ENCODE measurements at places on chromosomes 12 and 14.

DNA sequence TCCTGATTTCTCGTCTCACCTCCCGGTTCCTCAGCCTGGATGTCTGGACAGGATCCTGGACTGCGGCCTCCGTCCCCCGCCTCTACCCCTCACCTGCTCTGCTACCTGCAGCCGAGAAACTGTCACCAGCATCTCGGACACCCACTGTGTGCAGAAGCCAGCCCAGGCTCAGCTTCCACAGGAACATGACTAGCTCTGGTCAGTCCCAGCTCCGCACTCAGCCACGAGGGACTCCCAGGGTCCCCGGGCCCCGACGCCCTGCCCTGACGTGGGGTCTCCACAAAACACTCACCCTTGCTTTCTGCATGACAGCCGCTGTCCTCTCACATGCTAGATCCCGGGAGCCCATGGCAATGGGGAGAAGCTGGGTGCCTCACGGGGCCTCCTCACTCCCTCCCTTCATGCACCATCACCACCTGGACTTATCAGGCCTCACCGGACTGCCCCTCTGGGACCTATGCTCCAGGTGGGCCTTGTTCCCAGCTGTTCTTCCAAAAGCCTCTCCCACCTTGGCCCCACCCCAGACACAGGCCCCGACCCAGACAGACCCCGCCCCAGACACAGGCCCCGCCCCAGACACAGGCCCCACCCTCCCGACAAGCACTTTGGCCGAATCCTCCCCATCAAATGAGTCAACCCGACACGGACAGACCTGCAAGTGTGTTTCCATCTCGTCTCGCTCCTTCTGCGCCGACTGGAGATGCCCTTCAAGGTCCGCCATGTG, 26.9 kb upstream of the ANKLE2 start:
- no peak for DNase-seq

DNA sequence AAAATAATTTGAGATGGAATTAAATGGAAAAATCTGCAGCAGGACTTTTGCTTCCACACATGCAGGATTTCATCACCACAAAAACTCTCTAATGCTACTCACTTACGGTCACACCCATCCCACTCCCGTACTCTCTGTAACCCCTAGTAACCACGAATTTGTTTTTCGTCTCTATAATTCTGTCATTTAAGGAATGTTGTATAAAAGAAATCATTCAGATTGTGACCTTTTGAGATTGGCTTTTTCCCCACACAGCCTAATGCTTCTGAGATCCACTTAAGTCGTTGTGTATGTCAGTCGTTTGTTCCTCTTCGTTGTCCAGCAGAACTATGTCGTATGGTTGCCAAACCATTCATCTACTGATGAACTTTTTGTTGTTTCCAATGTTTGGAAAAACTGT, 19.8 kb upstream of the PZP start:
- no peak for DNase-seq

- DNase-seq = no peak
These were observed 81.2 kb upstream of the ATF7IP start for GRCh38 chr12:14284184-14284722.

- DNase-seq = no peak
These were observed 189.4 kb downstream of the NTF3 start for GRCh38 chr12:5621329-5621728.

DNA sequence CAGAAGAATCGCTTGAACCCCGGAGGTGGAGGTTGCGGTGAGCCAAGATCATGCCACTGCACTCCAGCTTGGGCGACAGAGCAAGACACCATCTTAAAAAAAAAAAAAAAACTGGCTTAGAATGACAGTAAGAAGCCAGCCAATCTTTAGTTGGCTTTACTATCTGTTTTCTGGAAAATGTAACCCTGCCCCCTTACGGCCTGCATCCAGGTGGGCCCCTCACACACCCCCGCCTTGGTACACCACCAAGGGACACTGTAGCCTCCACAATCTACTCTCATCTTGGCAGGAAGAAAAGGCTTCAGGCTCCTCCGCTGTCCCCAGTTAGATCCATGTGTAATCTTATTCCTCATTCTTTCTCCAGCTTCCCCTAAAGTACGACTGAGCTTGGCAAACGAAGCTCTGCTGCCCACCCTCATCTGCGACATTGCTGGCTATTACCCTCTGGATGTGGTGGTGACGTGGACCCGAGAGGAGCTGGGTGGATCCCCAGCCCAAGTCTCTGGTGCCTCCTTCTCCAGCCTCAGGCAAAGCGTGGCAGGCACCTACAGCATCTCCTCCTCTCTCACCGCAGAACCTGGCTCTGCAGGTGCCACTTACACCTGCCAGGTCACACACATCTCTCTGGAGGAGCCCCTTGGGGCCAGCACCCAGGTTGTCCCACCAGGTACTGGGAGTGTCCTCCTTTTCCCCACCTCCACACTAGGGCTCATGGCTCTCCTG, 6.6 kb downstream of the TAPBPL start:
- DNase-seq = no peak

GRCh38 chr12:123573870-123574269, 10.5 kb upstream of the TMED2 start:
- no peak for DNase-seq

GRCh38 chr12:52351196-52352059, 15.9 kb downstream of the KRT85 start:
- DNase-seq = no peak

GRCh38 chr12:46671102-46671501, 154.7 kb downstream of the SLC38A4 start:
- DNase-seq = no peak

DNA sequence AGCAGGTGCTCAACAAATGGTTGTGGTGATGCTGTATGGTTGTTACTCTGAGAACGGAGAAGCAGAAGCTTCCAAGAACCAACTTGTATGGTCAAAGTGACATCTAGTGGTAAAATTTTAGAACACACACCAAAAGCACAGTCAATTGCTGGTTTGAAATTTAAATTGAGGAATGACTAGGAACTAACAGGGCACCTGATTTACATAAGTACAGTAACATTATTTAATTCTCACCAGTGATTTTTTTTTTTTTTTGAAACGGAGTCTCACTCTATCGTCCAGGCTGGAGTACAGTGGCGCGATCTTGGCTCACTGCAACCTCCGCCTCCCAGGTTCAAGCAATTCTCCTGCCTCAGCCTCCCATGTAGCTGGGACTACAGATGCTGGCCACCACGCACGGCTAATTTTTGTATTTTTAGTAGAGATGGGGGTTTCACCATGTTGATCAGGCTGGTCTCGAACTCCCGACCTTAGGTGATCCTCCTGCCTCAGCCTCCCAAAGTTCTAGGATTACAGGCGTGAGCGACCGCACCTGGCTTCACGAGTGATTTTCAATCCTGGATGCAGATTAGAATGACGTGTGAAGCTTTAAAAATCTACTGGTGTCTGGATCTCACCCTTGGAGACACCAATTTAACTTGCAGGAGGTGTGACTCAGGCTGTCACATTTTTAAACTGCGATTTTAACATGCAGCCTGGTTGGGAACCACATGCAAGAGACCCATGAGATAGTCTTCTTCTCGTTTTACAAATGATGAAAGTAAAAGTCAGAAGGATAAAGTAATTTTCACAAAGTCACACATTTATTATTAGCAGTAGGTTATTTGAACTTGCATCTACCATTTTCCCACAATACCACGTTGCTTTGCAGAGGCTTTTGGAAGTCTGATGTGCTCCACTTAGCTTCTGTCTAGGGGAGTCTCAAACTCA, 14.1 kb upstream of the NUMB start:
- peak; percentile 61 for DNase-seq

DNA sequence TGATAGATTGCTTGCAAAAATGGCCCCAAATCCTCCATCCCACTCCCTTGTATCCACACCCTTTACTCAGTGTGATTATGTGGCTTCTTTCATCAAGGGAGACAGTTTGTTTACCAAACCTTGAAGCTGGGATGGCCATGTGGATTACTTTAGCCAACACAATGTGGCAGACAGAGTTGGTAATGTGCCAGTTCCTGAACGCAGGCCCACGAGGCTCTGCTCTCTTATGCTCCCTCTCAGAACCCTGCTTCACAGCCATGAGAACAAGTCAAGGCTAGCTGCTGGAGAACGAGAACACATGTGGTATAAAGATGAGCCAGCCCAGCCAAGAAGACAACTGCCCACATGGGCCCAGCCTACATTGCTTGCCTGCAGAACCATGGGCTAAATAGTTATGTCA, 162.3 kb downstream of the NDUFA12 start:
- no peak for DNase-seq

GRCh38 chr12:94872971-94873733, 130.3 kb downstream of the NDUFA12 start:
- DNase-seq = no peak

DNA sequence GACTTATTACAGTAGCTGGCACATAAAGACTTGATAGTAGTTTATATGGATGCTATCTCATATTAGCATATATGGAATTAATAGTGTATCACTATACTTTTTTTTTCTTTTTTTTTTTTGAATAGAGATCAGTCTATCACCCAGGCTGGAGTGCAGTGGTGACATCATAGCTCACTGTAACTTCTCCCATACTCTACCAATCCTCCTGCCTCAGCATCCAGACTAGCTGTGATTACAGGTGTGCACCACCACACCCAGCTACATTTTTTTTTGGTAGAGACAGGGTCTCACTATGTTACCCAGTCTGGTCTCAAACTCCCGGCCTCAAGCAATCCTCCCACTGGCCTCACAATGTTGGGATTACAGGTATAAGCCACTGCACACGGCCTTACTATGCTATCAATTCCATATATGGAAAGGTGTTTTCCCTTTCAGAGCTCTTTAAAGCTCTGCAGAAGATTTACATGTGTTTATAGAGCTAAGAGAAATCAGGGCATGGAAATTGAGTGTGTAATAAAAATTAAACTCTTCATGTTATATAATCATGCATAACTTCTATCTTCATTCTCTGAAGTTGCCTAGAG, 1.8 kb upstream of the TBK1 start:
- no peak for DNase-seq

- DNase-seq = no peak
These were observed 1.2 kb downstream of the VSIG10 start for GRCh38 chr12:118102609-118103008.

DNA sequence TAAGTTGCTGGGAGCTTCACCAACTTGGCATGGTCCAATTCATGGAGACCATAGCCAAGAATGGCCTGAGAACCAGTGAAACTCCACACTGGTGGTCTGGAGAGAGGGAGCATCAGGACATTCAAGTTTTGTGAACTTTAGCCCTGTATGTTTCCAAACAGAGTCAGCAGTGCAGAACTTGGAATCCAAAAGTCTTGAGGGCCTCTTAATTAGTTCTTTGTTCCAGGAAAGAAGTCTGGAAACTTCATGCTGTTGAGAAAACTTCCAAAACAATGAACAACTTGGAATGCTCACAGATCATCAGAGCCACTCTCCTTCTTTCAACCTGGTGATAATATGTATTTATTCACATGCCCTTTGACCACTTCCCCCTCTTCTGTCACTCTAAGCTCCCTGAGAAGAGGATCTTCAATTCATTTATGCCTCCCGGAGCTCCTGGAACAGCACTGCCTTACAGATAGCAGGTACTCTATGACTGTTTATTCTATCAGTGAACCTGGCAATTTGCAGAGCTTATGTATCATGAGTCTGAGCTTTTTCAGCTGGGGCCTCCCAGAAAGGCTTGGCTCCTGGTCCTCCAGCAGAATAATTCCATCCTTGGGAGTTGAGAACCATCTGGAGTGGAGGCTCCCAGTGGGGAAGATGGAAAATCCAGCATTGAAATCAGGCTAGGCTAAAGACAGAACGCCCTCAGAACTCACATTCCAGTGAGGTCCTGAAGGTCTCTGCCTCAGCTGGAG, 191.4 kb downstream of the KTN1 start:
- DNase-seq = no peak

DNA sequence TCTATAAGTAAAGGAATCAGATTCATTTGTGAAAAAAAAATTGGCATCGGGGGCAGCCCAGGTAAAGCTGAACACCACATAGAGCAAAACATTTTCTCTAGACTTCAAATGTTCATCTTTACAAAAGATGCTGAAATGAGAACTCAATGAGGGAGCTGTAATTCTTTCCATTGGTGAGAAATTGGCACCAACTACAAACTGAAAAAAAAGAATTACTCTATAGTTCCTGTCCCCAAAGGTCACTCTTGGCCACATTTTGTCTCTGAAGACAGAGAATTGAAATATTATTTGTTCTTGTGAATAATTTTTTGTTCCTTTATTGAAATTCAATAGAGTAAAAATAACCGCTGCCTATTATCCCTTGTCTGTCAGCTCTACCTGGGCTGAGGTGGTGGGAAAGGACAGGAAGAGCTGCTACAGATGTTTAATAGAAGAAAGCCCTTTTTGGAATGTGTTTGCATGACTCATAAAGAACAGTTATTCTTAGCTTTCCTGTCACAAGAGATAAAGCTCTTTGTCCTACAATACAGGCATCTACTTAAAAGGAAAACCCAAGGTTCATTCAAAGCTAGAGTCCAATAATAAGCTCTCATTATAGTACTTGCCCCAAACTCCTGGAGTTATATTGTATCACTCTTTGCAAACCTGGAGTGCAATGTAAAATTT, 380.1 kb upstream of the KITLG start:
- DNase-seq = peak; percentile 70

- DNase-seq = no peak
These were observed 48.7 kb upstream of the MAX start for GRCh38 chr14:65150898-65151608.

DNA sequence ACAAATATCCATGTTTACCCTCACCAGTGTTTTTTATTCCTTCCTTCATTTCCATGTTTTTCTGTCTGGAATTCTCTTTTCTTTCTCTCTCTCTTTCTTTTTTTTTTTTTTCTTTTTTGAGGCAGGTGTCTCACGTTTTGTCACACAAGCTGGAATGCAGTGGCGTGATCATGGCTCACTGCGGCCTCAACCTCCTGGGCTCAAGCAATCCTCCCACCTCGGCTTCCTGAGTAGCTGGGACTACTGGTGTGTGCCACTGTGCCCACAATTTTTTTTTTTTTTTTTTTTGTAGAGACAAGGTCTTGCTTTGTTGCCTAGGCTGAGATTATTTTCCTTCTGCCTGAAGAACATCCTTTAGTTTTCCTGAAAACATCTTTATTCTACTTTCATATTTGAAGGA, 15.0 kb upstream of the AMIGO2 start:
- peak; percentile 73 for DNase-seq

DNA sequence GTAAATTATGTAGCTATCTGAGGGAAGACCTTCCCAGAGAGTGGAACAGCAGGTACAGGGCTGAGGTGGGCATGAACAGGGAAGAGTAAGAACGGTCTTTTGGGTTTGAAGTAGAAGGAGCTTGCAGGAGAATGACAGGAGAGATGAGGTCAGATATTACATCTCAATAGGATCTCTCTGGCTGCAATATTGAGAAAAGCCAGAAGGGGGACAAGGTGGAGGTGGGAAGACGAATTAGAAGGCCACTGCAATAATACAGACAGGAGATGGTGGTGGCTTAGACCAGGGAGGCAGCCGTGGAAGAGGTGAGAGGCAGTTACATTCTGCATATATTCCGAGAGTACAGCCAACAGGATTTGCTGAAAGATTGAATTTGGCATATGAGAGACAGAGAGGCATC, 310.2 kb downstream of the APAF1 start:
- DNase-seq = no peak
